ENCODE measurements at places on chromosomes 2 and 18.

- no peak for DNase-seq
Observed at GRCh38 chr2:102764083-102764482, 2.3 kb downstream of the TMEM182 start.

GRCh38 chr18:66708646-66709045 lies 104.8 kb upstream of the CDH19 start:
- DNase-seq = no peak

GRCh38 chr2:134839649-134840048 lies 1.2 kb downstream of the ACMSD start:
- no peak for DNase-seq

DNA sequence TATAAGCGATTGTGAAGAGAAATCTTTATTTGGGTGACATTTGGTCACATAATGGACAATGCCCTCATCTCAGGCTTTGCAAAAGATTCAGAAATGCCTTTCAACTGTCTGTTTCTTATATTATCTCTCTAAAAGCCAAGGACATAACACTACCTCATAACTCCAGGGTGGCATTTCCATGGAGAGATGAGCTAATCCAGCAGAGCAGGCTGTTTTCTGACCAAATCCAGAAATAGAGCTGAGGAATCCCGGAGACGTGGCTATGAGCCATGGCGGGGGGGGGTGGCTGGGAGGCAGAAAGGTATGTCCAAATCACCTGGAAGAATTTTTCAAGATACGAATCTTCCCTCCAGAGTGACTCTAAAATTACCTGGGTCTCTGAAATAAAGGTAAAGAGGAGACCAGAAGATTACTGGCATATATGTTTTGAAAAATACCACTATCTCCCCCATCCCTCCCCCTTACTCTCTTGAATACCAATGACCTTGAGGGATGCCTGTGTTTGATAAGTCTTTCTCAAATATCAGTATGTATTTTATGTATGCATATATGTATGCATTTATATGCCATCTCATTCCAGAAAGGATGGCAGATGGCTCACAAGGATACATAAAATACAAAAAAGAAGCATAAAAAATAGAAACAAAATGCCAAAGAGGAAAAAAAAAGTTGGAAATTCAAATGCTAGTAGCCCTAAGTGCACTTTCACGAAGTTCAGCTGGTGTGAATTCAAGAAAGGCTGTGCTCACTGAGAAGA lies 296.0 kb upstream of the MGAT5 start:
- no peak for DNase-seq

- DNase-seq = no peak
Observed at GRCh38 chr2:151833984-151834383, 5.8 kb upstream of the ARL5A start.

DNA sequence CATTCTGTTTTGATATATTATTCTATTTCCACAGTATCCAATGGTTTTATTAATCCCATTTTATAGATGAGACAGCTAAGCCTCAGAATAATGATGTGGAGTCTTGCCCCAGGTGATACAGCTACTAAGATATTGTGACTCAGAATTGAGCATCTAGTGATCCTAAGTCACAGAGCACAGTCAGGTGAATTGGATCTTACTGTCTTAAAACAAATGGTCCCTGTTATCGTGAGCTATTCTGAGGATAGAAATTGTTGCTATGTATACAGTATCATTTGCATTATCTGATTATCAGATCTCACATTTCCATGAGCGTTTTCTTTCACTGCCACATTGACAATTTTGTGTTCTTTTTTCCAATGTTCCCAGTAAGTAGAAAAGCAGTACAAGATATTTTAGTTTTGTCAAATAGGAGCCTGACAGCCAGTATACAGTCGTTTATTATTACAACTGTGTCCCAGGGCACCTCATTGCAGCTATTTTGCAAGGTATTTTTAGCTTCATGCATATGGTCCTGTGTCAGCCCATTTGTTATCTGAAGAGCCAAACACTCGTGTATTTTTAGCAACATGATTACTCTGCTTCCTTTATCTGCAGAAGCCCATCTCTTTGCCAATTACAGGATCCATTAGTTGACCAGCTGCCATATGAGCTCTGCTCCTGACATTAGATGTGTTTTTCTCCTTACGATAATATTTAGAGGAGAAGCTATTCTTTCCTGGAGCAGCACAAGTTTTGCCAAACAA lies 25.1 kb upstream of the SGPP2 start:
- no peak for DNase-seq

GRCh38 chr2:239206851-239207250 lies 194.0 kb downstream of the HDAC4 start:
- no peak for DNase-seq

DNA sequence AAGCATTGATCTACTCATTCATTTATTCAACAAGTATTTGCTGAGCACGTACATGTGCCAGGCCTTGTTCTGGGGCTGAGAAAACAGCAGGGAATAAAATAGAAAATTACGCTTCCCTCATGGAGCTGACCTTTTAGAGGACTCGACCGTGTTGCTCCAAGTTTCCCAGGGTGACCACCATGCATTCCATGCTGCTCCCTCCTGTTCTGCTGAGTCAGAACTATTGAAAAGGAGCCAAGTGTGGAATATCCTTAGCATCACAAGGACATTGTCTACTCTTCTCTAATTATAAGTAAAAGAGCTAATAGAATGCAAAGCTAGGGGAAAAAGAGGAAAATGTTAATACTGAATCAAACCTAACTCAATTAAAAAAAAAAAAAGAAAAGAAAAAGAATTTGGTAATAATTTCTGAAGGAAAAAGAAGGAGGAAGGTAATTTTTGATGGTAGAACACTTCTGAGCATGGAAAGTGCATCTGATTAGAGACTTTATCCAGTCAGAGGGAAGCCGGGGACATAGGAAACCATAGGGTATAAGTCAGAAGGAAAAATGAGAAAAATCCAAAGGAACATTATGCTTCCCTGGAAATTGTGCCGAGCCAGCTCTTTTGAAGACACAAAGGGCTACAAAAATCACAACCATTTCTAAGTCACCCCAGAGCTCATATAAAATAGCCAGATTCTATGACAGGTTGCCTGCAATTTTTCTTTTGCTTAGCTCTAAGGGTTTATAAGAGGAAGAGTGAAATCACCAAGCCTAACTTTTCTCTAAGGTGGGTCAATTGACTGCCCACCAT lies 339.4 kb downstream of the RND3 start:
- no peak for DNase-seq

- DNase-seq = no peak
Observed at GRCh38 chr2:240106765-240107476, 29.2 kb downstream of the COPS9 start.

DNA sequence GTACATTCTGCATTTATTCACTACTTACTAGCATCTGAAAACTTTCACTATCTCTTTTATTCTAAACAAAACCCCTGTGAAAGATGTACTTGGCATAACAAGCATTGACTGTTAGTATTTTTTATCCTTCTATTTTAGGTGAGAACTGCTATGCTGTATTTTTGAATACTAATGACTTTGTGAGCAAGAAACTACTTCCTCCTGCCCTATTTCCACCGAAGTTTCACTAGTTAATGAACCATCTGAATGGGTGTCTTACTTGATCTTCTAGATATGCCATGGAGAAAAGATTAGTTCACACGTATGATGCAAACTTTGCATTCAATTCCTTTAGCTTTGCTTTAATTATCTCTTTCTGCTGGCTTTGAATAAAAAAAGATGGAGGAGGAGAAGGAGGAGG lies 68.1 kb downstream of the EPHA4 start:
- DNase-seq = no peak

- DNase-seq = peak; percentile 43
Observed at GRCh38 chr2:25333981-25334380, 7.7 kb downstream of the DNMT3A start.

DNA sequence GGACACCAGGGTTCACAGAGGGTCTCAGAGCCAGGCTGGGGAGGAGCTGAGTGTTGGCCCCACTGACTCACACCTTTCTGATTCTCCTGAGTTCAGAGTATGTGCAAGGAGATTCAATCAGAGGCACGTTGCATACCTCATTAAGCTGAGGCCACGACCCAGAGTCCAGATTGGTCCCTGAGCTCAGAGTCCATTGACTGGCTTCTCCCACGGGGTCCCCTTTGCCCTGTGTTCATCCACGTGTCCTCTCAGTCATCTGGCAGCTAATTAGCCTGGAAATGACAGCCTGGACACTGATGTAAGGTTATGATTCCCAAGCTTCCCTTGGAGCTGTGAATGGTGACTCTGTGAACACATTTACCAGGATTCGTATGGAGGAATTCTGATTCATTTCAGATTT lies 267.2 kb downstream of the SH3BP4 start:
- no peak for DNase-seq

DNA sequence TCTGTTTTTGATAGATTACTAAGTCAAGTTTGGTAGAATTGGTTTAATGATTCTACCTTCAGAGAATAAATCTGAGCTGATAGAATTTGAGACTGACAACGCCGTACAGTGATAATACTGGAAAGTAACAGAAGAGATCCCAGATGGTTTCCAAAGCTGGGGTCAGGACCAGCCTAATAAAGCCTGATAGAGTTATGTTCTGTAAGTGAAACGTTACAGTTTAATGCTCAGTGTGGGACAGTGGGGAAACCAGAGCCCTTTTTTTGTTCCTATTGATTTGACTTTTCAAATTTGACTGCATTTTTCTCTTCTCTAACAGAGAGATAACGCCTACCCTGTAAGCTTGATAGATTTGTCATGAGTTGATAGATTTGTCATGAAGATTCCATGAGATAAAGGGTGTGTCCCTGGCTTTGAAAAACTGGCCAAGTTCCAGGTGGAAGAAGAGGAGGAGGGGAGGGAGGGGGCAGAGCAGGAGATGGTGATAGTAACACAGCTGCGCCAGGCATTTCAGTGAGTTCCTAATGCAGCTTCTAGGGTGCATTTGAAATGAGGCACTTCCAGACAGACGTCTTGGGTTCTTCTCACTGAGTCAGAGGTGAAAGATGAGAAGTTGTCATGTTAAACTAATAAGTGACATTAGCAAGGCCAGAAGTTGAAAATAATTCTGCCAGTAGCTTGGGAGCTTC lies 65.1 kb downstream of the CERS6 start:
- DNase-seq = no peak

DNA sequence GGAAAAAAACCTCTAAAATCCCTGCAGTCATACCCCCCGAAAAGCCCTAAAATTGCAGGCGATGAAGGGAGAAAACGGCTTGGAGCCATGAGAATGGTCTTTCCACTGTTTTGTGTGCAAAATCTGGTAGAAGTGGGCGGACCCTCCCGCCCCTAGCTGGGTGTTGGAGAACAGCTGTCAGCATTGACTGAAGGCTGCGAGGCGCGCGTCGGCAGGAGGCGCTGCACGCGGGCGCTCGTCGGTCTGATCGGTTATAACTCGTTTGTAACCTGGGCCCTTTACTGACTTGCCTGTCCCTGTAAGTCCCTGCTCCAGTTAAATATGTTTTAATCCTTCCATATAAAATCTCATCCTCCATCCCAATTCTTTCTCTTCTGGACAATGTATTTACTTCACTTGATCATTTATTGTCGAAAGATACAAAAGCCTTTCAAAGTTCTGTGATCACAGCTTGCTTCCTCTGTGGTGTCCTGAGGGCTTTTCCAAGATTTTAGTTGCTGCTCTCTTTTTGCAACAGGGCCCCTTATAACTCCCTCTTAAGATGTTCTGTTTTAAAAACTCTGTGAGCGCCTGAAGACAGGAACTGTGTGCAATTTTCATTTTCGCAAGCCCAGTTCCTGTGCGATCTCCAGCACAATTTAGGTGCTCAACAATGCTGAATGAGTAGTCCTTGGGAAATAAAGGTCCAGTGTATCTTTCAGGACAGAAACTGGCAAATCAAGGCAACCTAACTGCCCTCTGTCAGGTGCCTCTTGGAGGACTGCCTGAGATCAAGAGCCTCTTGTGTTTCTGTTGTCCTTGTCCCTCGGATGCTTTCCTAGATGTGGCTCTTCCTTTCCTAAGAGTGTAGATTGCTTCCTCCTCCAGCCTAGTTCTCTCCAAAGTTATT lies 918 bp upstream of the HNRNPLL start:
- peak; percentile 86 for DNase-seq

DNA sequence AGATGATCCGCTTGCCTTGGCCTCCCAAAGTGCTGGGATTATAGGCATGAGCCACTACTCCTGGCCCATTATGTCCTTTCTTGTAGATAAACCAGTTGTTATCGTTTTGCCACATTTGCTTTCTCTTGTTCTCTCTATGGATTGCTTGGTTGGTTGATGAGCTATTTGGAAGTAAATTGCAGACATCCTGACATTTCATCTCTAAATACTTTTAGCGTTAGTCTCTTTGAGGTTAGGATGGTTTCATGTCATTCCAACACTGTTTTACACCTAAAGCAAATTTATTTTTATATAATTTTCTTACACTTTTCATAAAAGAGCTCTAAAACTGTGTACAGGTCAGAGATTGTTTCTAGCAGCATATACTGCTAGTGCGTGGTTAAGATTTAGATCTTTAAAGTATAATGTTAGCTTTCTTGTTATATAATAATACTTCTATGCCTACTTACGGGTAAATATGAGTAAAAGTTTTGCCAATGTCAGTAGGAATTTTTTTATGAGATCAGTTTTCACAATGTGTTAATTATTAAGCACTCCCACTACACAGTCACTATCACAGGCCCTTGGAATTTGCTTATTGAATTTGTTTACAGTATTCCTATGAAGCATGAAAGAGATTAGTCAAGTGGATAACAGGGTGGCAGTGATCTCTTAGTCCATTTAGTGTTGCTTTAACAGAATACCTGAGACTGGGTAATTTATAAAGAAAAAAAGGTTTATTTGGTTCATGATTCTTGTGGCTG lies 10.3 kb downstream of the POLI start:
- no peak for DNase-seq

- peak; percentile 97 for DNase-seq
Observed at GRCh38 chr2:3558205-3559014, at the start of gene RNASEH1. Gene RNASEH1 (minus strand): TSS chr2:3558333. CDS start chr2:3558260, 73 bp downstream.

DNA sequence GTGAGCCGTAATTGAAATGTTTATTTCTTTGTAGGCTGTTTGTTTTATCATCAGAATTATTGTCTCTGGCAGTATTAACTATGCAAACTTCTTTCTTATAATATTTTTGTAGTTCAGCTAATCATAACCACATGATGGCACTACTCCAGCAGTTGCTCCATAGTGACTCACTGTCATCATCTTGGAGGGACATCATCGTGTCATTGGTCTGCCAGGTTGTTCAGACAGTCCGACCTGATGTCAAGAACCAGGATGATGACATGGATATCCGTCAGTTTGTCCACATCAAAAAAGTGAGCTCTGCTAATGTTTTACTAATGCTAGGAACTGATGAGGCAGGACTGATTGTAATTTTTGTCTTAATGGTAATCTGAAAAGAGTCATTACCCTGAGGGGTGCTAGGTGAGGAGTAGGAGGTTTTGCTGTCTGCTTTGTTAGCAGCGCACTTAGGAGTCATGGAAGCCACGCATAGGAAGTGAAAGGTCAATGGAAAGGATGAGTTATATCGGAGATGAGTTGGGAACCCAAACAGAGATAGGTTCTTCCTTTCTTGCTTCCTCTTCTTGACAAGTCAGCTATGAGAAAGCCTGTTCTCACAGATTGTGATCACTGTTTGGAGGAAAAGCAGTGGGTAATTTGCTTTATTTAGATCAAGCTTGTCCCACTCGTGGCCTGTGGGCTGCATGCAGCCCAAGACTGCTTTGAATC lies 49.2 kb downstream of the PIKFYVE start:
- DNase-seq = no peak

DNA sequence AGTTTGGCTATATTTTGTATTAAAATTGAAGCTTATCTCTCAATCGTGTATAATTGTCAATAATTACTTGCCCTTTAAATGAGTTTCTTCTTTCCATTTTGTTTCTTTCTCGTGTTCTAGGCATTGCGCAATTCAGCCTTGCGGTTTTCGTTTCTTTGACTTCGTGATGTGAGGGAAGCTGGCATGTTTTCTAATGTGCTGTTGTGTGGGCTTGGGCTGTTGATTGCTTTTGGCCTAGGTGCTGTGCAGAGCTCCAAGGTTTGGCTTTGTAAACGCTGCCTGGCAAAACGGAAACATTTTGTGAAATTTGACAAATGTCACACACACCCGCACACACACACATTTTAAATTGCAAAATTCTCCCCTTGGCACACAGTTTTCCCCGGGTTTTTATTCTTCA lies 242.6 kb upstream of the TCF4 start:
- DNase-seq = no peak

Data from CD4-positive, alpha-beta T cell treated with Interleukin-17A for 1 hour (primary cell).